Putamen (tissue), 1 donor: ENCODE measurements at places on chromosomes 1 and 21.

GRCh38 chr1:90122654-90123340 is 127.9 kb downstream of the ZNF326 start:
- no peak for DNase-seq

DNA sequence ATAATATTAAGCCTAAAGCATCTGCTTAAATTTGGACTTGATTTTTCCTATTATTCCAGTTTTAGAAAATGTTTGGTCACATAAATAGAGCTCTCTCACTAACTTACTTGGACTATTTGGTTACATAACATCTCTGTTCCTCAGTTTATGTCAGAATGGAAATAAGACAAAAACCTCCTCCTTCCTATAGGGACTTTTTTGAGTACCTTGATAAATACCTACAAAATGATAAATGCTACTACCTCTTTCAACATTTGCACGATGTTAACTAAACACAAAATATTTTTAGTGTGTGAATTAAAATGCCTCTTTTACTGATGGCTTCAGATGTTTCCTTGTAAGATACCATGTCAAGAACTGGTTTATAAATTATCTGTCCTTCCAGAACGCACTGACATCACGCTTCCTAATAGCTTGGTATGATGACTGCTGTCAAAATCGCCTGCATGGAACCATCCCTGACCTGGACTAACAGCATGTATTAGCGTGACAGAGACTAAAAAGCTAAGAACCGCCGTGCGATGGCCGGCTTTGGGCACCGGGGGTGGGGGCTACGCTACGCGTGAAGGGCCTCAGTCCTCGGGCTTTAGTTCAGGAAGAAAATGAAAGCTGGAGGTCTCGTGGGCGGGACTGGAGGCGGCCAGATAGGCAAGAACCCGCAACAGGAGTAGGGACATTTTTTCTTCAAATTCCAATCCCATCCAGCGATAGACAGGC is 133.2 kb upstream of the BARHL2 start:
- DNase-seq, result no peak

- no peak for DNase-seq
Observed at GRCh38 chr1:5391725-5392124, 600.5 kb downstream of the NPHP4 start.

GRCh38 chr21:30518876-30519275 is 16.9 kb upstream of the KRTAP19-5 start:
- DNase-seq, result no peak

- no peak for DNase-seq
Observed at GRCh38 chr1:10583641-10584040, 108.9 kb downstream of the PEX14 start.

- no peak for DNase-seq
Observed at GRCh38 chr1:116762281-116762680, 8.1 kb downstream of the CD2 start.

GRCh38 chr1:214720561-214720960 is 117.6 kb downstream of the CENPF start:
- no peak for DNase-seq

DNA sequence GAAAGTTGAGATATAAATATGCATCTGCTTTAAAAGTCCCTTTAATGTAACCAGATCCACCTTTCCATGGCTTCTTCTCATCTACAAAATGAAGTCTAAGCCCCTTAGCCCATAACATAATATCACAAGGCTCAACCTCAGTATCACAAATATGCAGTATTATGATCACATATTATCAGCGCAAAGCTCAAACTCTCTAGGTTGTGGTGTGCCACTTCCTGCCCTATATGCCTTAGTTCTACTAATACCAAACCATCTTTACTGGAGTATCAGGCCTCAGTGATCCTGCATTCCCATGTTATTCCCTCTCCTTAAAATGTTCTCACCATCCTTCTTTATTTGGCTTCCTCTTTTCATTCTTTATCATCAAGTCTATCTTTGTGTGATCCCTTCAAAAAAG is 301.8 kb downstream of the NEGR1 start:
- no peak for DNase-seq

- DNase-seq, result no peak
Observed at GRCh38 chr1:185328255-185328654, 11.2 kb upstream of the IVNS1ABP start.

DNA sequence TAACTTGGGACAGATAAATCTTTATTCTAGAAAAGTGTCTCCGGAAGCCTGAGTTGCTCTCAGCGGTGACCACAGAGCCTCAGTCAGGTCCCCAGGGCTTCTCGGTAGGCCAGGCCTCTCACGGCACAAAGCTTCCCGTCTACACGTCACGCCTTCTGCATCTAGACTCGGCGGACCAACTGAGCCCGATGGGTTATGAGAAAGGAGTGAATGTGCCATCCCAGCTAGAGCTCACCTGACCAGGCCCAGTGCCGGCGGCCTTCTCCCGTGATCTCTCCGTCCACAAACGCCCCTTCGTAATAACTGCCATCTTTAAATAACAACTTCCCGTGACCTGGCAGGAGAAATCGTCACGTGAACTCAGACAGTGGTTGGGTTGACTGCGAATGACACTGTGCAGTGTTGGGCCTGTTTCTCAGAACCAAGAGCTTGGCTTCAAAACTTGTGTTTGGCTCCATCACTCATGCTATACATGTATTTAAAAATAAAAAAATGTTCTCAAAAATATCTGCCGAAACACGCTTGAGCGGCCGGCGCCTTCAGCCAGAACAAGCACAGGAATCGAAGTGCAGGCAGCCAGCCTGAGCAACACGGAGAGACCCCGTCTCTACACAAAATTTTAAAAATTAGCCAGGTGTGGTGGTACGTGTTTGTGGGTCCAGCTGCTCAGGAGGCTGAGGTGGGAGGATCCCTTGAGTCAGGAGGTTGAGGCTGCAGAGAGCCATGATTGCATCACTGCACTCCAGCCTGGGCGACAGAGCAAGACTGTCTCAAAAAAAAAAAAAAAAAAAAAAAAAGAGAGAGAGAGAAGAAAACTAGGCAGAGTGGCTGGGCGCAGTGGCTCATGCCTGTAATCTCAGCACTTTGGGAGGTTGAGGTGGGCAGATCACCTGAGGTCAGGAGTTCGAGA is 3.1 kb downstream of the MORN1 start:
- no peak for DNase-seq

DNA sequence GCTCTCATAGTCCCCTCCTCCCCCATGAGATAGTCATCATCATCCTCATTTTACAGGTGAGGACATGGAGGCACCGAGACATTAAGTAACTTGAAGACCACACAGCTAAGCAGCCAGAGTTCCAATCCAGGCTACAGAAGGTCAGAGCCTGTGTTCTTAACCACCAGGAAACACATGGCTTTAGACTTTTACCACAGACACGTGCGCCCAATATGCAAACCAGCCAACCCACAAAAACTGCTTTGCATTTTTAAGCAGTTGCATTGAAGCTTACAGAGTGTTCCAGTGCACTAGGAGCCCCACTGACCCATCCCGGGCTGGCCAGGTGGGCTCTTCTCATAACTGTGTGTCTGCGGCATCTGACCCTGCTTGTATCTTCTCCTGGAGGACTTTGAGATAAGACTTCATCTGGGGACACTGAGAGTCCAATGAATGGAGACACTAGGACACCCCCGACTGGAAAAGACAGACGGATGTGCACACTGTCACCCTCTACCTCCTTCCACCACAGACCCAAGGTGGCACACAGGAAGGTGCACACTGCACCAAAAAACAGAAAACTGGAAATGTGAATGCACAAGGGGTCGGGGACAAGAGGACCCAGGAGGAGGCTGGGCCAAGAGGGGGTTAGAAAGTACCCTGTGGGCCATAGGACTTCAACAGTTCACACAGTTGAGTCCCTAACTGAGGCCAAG is 56.4 kb downstream of the ETS2 start:
- no peak for DNase-seq

GRCh38 chr1:57312869-57313268 is 111.0 kb downstream of the DAB1 start:
- DNase-seq, result no peak

GRCh38 chr1:225928186-225929175 is 4.4 kb upstream of the PYCR2 start:
- no peak for DNase-seq

DNA sequence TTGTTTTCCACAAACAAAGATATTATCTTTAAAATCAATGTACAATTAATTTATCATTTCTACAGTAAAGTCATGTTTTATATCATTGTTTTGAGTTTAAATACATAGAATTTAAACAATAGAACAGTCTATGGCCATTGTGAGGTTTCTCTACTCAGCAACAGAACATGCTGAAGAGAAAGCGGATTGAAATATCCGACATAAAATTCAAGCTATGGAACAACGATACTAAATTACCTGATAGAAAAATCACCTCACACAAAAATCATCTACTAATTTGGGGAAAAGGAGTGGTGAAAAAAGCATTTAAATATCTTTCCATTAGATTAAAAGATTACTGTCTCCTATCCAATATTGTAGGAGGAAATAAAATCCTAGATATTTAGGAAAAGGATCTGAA is 12.6 kb downstream of the CDKN2C start:
- DNase-seq, result no peak

- peak; percentile 32 for DNase-seq
Observed at GRCh38 chr1:245419989-245420388, 265.2 kb downstream of the KIF26B start.

DNA sequence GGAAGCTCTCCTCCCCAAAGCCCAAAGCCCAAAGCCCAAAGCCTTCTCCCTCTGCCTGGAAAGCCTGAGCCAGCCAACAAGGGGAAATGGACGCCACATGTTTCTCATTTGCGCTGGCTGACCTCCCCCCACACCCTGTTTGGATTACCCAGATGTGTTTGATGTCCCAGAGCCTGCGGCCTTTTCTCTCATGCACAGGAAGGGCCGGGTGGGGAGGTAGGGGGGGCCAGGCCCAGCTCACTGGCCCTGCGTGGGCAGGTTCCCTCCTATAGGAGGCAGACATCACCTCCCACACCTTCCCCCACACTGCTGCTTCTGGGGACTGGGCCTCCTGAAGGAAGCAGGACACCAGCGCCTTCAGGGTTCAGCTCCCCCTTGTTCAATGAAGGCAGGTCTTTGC is 116.3 kb downstream of the NAV1 start:
- DNase-seq, result no peak
